Activated CD4-positive, alpha-beta T cell treated with anti-CD3 and anti-CD28 coated beads for 48 hours (primary cell): ENCODE measurements at places on chromosomes 11 and 22.

DNA sequence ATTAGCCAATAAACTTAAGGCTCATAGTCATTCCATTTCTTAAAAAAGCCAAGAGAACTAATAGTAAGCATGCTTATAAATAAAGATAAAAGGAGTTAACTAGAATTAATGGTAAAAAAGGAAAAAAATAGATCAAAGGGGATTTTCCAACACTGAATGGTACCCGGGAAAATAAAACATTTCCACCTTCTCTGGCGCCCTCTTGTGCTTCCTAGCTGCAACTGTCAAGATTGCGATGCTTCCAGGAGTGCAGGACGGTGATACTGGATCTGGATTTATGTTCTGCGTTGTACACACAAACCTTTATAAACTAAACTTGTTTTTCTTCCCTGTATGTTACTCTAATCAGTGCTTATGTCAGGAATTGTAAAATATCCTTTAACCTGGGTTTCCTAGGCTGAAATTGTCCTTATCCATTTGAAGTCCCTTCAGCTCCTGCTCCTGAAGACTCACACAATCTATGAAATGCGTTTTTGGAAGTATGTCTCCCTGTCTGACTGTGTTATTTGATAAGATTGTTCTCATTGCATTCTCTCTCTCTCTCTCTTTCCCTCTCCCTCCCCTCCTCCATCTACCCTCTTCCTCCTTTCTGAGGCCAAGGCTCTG is 9.6 kb upstream of the HTATIP2 start:
- DNase-seq: peak; percentile 27

DNA sequence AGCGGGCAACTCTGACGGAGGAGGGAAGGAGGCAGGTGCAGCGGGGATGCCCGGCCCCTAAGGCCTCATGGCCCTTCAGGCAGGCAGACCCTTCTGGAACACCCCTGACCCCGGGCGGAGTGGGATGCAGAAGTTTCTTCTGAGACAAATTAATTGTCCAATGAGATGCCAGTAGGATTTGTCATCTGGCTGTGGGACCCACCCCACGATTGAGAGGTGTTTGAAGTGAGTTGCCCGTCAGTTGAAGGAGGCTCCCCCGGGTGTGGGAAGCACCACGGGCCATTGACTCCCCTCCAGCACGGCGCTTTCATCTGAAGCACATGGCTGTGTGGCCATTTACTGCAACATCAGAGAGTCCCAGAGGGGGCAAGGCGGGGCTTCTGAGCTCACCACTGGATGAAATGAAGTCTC is 527.8 kb downstream of the BRD1 start:
- DNase-seq: no peak

DNA sequence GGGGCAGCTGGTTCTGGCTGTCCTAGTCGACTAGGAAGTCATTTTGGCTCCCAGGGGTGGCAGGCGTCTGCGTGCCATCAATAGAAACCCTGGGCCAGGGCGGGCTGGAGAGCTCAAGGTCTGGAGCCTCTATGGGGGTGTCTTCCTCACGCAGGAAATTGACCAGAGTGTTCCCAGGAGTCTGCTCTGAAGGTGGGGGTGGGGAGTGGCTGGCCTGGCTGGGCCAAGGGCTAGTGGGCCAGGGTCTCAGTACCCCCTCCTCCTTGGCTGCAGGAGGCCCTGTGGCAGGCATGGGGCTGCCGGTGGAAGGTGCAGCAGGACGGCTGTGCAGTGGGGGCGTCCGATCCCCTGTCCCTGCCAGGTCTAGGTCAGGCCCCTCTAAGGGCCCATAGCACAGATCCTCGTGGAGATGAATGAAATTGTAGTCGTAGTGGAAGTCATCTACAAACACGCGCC is 64.6 kb downstream of the ARFGAP3 start:
- DNase-seq: no peak

- no peak for DNase-seq
Measured at GRCh38 chr11:69524291-69524882, 42.9 kb downstream of the LINC01488 start.

GRCh38 chr22:36853407-36854099 is 7.3 kb upstream of the NCF4 start:
- DNase-seq: peak; percentile 96

GRCh38 chr22:46758867-46759290 is 3.6 kb upstream of the TBC1D22A start:
- peak; percentile 64 for DNase-seq

DNA sequence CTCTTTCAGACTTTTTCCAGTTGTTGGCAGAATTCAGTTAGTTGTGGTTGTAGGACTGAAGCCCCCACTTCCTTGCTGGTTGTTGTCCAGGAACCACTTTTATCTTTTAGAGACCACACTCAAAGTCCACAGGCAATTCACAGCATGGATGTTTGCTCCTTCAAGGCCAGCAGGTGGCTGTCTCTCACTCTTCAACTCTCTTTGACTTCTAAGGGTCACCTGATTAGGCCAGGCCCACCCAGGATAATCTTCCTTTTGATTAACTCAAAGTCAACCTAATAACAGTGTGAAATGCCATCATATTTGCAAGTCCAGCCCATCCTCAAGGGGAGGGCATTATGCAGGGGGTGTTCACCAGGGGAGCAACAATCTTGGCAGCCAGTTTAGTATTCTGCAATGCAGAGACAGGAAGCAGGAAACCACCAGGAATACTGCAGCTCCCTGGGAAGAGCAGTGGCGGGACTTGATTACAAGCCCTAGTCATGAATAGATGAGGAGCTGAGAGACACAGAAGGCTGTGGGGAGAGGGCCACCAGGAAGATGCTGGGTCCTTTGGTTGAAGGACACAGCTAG is 52.4 kb downstream of the LRRC74B start:
- DNase-seq: peak; percentile 18

DNA sequence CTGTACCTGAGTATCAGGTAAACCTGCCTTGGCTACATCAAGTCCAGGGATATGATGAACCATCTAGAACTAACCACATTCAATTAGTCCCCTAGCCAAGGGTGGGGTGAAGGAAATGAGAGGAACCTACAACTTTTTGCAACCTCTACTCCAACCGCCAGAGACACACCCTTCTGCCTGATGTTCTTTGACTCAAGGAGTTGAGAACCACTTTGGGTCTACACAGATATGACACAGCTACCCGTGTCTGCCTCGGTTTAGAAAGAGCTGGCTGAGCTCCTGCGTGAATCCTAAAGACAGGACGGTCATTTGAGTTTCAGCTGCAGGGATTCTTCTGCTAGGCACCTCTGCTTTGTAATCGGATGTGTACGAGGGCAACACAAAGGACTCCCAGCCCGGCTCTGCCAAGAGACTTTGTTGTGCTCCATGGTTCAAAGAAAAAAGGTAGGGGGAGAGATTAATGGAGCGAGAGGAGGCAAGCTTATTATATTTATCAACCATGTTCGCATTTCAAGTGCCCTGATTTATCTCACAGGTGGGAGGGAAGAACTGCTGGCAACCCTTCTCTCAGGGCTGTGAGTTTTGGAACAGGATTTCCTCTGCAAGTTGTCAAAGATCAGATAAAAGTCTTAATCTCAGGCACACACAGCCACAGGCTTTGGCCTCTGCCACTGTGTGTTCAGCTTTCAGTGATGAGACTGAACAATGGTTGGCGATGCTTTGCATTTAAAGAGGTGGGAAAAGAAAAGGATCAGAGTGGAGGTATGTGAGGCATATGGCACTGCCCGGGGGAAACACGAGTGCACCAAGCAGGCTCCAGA is 35.1 kb downstream of the FLI1 start:
- no peak for DNase-seq

DNA sequence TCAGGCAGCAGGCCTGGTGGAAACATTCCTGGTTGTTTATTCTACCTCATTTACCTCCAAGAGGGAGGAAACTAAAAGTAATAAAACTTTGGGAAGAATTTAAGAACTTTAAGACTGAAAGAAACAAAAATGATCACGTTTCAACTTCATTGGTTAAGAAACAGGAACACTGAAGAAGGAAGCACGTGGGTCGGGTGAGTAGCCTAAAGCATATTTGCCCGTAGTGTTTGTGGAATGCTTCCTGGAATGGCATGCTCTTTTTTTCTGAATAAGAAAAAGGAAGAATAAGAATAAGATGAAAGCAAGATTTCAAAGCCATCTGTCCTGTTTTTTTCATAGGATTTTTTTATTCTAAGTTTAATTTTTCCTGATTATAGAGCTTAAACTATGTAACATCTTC is 83.1 kb downstream of the WNT11 start:
- no peak for DNase-seq

- DNase-seq: peak; percentile 3
Measured at GRCh38 chr11:23021287-23021863, 161.1 kb upstream of the CCDC179 start.

GRCh38 chr11:121024989-121025388 is 1.1 kb downstream of the TBCEL start:
- DNase-seq: no peak

GRCh38 chr11:34395916-34396550 is 38.2 kb upstream of the ABTB2 start:
- no peak for DNase-seq

GRCh38 chr11:70914496-70914895 is 337.9 kb downstream of the SHANK2 start:
- DNase-seq: no peak

- no peak for DNase-seq
Measured at GRCh38 chr11:68122936-68123539, 1.9 kb upstream of the CHKA start.
